Fibroblast of mammary gland (primary cell): ENCODE measurements at places on chromosomes 4 and X.

GRCh38 chr4:57191523-57192034 lies 81.4 kb upstream of the IGFBP7 start:
- no peak for DNase-seq

GRCh38 chr4:127533028-127533700 lies 99.6 kb upstream of the INTU start:
- peak; percentile 64 for DNase-seq

DNA sequence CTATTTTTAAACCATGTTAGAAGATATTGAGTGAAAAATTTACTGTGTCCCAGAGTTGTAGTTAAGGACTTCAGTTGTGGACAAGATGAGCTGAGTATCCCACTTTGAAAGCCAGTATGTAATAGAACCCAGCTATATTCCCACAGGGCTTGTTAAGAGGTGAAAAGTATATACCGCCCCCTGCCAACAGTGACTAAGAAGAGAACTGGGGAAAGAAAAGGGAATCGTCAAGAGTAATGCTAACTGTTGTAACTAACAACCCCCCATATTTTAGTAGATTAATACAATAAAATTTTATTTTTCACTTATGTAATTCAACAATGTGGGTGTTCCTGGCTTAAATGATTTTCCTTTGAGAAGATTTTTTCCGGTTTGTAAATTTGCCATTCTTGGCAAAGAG lies 250.4 kb upstream of the GIMD1 start:
- DNase-seq: peak; percentile 50

- DNase-seq: no peak
Measured at GRCh38 chr4:123092586-123092985, 170.2 kb upstream of the NUDT6 start.

DNA sequence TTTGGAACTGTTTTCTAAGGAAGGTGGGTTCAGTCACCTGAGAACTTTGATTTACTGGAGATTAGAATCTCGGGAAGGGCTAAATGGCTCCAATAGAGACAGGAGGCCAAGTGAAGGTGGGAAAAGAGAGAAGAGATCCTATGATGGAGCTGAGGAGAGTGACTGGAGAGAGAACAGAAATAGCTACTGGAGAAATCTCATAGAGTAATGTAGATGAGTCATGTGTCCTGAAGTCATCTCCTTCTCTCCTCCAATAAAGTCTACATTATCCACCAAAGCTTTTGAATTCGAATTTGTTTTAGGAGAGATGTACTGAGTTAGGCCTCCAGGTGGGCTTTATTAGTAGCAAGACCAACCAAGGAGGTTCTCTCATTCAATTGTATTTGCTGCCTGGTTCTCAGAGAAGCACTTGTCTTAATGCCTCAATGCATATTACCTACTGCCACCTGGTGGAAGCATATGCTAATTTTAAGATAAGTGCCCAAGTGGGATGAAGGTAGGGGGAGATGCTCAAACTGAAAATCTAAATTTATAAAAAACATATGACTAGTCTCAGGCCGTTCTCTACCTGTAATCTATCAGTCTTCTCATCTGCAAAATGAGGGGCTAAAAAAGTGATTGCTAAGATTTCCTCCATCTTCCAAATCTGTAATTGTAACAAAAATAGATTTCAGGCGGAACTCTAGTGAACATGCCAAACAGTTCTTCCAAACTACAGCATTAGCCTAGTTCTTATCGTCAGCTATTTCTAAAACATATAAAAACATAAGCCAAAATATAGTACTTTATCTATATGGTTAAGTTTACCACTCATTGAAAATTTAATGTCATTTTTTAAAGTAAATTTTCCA lies 24.4 kb downstream of the TXK start:
- DNase-seq: peak; percentile 49

DNA sequence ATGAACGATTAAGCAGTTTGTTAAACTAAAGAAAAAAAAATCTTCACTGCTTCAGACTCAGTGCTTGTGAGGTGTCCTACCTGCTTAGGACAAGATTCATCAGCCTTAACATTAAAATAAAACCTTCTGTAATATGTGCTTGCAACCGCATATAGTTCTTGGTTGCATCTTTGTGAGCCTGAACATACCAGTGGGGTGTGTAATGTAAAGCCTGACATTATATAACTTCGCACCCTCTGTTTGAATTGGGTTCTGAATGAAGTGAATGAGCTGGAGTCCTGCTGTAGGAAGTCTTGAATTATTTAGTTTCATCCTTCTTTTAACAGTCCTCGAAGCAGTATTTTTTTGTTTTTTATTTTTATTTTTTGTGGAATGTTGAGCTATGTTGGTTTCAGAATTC lies 3.1 kb downstream of the KDM6A start:
- DNase-seq: no peak

DNA sequence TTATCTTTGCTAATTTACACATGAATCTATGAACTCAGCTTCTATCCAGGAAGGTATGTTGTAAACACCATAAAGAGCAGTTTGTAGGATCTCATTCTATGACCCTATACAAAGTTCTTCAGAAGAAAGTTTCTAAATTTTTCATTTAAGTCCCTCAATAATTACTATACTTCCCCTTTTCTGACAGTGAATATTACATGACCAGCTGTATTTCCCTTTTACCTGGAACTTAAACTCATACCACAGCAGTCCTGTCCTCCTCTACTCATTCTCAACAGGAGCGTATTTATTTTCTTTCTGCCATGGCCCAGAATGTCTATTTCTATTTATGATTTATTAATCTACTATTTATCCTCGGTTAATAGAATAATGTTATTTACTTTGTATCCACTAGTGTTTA lies 15.8 kb downstream of the RASGEF1B start:
- DNase-seq: no peak

- no peak for DNase-seq
Measured at GRCh38 chrX:107758231-107758766, 17.3 kb downstream of the TSC22D3 start.

GRCh38 chrX:25287521-25287920 lies 271.8 kb upstream of the ARX start:
- no peak for DNase-seq

DNA sequence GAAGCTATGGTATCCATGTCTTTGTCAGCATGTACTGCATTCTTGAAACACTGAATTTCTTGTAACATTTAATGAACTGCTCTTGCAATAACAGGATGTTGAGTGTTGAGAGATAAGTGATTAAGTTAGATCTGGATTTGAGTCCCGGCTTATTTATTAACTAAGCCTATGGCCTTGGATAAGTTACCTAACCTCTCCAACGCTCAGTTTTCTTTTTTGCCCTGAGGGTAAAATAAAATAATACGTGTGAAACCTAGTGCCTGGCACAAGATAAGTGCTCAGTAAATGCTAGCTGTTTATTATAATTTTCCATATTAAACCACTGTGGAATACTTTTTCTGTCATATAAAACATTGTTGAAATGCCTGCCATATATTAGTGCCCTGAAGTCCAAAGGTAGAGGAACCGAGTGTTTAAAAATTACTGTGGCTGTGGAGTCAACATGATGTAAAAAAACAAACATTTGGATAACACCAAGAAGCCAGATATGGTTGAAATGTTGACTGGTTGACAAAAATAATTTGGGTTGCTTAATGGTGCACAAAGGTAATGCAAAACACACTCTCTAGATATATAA lies 58.6 kb upstream of the ALB start:
- DNase-seq: no peak

GRCh38 chr4:142940425-142941330 lies 94.6 kb upstream of the INPP4B start:
- no peak for DNase-seq

GRCh38 chr4:83753260-83753659 lies 217.4 kb downstream of the GPAT3 start:
- DNase-seq: no peak

DNA sequence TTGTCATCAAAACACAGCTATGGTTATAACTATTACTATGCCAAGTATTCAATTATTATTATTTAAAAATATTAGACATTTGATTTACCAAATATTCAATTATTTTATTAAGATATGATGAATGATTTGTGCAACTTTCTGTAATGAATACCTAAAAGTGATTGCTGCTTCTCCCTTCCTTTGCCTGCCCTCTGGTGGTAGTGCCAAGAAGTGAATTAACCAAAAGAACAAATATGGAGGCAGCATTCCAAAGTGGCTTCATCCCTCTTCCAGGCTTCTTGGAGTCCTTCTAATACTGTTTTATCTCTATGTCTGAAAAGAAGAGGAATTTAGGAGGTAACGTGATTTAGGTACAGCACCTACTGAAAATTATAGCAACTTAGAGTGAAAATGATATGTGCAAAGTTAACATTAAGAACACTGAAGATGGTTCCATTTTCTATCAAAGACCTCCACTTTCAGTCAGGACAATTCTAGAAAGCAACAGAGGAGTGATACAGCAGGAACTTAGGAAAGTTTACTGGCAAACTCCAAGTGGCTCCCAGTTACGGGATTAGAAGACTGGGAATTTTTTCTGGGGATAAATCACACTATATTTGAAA lies 43.0 kb downstream of the ENPEP start:
- peak; percentile 38 for DNase-seq

GRCh38 chr4:6272863-6273660 lies 3.4 kb downstream of the WFS1 start:
- DNase-seq: peak; percentile 60

- DNase-seq: peak; percentile 51
Measured at GRCh38 chr4:151537687-151538086, 128.7 kb downstream of the FHIP1A start.

DNA sequence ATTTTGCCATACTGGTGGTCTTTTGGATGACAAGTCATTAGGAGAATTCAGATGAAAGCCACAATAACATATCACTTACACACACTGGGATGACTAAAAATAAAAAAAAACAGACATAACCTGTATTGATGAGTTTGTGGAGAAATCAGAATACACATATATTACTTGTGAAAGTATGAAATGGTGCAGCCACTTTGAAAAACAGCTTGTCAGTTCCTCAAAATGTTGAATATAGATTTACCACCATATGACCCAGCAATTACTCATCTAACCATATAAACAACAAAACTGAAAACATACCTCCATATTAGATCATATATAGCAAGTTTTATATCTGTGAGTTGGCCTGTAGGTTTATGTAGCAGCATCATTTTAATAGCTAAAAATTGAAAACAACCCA lies 608.7 kb downstream of the TLL1 start:
- peak; percentile 11 for DNase-seq

DNA sequence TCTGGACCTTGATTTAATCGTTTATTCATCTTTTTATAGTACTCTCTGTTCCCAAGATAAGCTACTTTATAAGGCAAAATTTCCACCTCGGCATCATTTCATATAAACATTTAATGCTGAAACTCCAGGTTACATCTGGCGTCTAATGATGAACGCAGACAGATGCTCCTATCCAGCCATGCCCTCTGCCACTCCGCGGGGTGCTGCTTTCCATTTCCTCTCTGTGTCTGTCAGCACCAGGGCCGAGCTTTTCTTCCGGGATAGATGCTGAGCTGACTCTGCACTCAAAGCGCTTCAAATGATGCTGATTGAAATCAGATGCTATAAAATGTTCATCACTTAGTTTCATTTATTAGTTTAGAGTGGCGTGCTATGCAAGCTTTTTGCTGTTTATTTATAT lies 80.5 kb upstream of the HELT start:
- peak; percentile 4 for DNase-seq

DNA sequence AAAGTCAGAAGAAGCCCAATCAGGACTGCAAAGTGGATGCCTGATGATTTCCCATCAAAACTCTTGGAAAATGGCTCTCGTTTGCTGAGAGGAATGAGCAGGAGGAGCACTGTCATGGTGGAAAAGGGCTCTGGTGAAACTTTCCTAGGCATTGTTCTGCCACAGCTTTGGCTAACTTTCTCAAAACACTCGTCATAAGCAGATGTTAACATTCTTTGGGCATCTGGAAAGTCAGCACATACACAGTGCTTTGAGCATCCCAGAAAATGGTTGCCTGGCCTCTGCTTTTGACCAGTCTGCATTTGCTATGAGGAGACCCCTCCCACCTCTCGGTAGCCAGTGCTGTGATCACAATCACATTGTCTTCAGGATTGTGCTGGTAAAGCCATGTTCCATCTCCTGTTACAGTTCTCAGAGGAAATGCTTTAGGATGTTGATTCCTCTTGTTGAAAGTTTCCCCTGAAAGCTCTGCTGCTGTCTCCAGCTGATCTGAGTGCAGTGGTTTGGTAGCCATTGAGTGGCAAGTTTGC lies 25.2 kb upstream of the TBC1D14 start:
- DNase-seq: no peak

DNA sequence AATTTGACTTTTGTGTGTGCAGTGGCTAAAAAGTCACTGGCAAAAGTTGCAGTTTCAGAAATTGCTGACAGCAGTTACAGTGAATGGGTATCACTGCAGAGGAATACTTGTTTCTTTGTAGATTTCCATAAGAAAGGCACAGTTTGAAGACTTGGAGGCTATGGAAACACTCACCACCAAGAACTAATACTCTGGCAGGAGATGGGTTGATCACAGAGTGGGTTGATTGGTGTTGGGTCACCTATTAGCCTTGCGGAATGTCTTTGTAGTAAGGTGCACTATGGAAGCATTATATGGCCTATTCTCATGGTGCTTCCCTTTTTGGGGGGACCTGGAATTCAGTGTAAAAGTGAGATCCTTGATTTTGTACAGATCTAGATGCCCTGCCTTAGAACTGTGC lies 502.8 kb downstream of the CFAP47 start:
- DNase-seq: no peak

DNA sequence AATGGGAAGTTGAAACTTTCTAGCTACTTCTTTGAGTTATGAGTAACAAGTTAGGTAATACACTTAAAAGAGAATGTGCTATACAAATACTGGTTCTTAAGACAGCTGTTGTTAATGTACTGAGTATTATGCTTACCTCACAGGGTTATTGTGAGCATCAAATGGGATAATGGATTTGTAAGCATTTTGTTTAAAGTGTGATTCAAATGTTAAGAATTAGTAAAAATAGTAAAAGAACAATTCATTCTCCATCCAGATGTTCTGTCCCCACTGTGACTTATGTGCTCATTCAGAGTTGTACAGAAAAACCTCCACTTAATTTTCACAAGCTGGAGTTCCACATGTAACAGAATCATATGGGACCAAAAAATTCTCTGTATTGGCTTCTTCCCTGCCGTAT lies 63.6 kb downstream of the AR start:
- peak; percentile 90 for DNase-seq

DNA sequence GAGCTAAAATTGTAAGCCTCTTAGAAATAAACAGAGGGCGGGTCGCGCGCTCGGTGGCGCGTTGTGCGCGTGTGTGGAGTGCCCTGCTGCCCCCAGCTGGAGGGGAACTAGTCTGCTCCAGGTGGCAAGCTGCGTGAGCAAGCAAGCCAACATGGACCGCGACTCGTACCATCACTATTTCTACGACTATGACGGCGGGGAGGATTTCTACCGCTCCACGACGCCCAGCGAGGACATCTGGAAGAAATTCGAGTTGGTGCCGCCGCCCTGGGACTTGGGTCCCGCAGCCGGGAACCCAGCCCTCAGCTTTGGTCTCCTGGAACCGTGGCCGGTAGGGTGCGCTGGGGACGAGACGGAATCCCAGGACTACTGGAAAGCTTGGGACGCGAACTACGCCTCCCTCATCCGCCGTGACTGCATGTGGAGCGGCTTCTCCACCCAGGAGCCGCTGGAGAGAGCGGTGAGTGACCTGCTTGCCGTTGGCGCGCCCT lies 66.1 kb downstream of the DNAAF6 start:
- peak; percentile 2 for DNase-seq
